ENCODE measurements at places on chromosomes 13 and 19.

- DNase-seq: no peak
Measured at GRCh38 chr13:40206241-40207000, 460.0 kb downstream of the FOXO1 start.

- DNase-seq: peak; percentile 95
Measured at GRCh38 chr19:21141787-21142464, at the start of gene ZNF431. TSS of gene ZNF431 (plus strand) at chr19:21142040. CDS start at chr19:21142184, 144 bp downstream.

DNA sequence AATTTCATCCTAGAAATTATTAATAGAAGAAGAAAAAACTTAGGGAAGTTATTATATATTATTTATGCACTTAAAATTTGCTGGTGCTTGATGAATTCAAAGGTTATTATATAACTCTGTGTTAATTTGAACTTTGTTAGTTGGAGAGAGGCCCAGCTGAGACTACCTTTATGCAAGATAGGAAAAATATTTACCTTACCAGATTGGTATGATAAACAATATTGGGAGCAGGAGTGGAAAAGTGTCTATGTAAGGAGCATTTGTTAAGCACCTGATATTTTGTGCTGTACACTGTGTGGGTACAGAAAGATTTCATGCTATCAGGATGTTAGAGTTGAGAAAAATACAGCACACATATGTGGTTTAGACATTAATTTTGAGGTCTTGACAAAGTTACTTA is 357.2 kb downstream of the OXGR1 start:
- DNase-seq: no peak

- no peak for DNase-seq
Measured at GRCh38 chr19:369256-369655, 24.7 kb upstream of the MIER2 start.

- DNase-seq: no peak
Measured at GRCh38 chr13:91025442-91025841, 322.0 kb upstream of the MIR17HG start.

- DNase-seq: no peak
Measured at GRCh38 chr19:40331052-40331451, 17.1 kb downstream of the C19orf47 start.

DNA sequence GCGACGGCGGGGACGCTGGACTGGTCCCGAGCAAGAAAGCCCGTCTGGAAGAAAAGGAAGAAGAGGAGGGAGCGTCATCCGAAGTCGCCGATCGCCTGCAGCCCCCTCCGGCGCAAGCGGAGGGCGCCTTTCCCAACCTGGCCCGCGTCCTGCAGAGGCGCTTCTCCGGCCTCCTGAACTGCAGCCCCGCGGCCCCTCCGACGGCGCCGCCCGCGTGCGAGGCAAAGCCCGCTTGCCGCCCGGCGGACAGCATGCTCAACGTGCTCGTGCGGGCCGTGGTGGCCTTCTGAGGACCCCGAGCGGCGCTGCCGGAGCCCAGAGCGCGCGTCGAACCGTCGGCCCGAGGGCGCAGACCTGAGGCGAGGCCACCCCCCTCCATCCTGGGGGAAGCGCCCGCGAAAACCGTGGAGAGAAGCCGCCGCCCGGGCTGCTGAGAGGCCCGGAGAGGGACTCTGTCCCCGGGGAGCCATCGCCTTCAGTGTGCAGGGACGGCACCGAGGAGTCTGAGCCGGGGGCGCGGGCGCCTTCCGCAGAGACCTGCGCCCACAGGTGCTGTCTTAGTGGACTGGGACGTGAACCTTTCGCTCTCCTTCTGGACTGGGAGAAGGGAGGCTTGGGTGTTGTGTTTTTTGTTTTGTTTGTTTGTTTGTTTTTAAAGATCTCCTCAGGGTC is 3.5 kb downstream of the IER2 start:
- DNase-seq: no peak

DNA sequence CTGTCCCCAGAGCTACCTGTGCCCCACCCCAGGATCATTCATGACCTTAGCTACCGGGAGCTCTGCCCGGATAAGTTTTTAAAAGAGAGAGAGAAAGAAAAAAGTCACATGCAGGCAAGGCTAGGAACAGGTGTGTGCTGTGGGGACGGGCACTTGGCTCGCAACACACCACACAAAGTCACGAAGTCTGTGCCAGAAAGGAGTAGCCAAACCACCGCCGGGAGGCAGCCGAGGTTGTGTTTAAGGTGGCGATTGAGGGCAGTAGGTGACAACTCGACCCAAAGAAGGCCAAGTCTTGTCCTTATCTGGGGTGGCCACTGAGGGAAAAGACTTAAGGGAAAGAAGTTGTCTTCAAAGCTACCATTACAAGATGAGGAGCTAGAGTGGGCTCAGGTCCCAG is 4.6 kb upstream of the TSHZ3 start:
- DNase-seq: no peak

GRCh38 chr13:49586717-49587116 is 1.4 kb upstream of the RCBTB1 start:
- no peak for DNase-seq

GRCh38 chr13:100349594-100349993 is 239.0 kb downstream of the GGACT start:
- no peak for DNase-seq

- DNase-seq: no peak
Measured at GRCh38 chr13:29541400-29541799, 54.1 kb downstream of the SLC7A1 start.

DNA sequence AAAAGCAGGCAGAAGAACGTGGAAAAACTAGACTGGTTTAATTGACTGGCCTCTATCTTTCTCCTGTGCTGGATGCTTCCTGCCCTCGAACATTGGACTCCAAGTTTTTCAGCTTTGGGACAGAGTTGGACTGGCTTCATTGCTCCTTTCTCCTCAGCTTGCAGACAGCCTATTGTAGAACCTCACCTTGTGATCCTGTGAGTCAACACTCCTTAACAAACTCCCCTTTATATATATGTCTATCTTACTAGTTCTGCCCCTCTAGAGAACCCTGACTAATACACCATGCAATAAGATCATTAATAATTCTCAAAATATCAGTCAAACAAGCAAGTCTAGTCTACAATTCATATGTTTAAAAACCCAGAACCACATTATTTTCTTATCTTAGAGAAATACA is 662.4 kb downstream of the TBC1D4 start:
- no peak for DNase-seq

DNA sequence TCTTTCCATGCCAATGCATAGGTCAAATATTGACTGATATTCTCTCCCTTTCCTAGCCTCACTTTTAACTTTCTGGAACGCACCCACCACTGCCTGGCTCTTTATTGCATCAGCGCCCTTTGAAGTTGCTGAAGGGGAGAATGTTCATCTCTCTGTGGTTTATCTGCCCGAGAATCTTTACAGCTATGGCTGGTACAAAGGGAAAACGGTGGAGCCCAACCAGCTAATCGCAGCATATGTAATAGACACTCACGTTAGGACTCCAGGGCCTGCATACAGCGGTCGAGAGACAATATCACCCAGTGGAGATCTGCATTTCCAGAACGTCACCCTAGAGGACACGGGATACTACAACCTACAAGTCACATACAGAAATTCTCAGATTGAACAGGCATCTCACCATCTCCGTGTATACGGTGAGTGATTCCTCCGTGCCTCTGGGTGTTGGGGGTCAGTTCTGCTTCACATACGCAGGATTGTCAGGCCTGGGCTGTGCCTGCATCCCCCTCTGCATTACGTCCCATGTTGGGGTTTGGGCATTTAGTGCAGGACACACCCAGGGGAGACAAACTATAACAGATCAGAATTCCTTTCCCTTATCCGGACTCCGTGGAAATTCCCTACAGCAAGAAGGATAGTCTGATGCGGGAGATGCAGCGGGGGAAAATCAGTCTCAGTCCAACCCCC is 1.3 kb downstream of the CEACAM21 start:
- DNase-seq: no peak

DNA sequence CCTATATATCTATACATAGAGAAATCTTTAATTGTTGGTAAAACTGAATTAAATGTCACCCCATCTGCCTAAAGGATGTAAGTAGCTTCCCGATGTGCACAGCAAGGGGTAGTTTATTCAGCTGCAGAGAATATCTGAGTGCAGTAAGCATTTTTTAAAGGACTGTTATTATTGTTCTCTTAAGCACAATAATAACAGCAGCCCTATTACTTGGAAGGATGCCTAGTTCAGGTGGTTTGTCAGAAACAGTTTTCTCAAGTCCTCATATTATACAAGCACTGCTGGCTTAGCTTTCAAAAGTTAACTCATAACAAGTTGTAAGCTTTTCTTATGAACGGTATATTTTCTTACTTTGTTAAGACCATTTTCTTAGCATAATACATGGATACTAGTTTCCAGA is 142.6 kb downstream of the CRYL1 start:
- DNase-seq: no peak

GRCh38 chr13:93981426-93981977 is 498.0 kb downstream of the DCT start:
- no peak for DNase-seq

DNA sequence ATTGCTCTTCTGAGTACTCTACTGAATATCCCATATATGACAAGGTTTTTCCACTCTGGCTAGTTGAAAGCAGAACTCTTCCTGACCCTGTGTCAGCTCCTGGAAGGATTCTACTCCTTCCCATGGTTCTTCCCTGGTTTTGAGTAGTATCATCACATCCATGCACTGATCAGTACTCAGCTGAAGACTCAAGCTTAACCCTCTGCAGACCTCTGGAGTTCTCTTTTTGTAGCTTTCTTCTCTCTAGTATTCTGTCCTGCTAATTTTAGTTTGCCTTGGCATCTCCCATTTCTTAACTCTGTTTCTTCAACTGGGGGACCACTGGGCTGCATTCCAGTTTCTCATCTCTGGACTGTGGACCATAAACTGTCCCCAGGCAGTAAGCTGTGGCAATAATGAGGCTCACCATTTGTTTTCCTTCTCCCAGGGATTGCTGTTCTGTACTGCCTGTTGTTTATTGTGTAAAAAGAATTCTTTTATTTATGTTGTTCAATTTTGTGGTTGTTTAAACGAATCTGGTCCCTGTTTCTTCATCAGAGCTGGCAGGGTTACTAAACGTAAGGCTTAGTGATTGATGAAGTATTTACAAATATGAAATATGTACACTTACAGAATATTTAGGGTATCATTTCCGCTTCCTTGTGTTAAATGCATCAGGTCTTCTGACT is 19.7 kb downstream of the LPAR6 start:
- no peak for DNase-seq

- no peak for DNase-seq
Measured at GRCh38 chr13:59691501-59692066, 472.1 kb downstream of the DIAPH3 start.

DNA sequence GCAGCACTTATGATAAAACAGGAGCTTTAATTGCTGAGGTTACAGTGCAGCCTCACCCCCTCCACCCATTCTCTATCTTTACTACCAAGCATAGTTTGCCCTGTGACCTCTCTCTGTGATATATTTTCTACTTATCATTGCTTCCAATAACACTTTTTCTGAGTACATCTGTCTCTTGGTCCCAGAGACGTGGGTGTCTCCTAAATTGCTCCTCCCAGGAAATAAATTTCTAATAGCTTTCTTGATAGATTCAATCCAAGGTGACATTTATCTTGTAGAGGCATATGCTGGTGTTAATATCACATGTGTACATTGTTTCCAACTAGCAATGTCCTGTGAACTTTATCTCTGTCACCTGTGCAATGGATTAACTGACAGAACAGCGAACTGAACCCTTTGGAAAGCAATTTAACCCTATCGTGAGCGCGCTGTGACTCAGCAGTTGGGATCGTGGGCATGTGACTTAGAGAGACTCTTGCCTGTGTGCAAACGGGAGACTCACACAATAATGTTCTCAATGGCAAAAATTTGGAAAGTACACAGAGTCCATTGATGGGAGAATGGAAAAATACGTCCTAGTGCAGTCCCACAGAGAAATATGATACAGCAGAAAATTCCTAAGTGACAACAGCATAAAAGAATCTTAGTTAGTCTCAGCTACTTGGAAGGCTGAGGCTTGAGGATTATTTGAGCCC is 7.0 kb upstream of the MAP2K2 start:
- DNase-seq: no peak

GRCh38 chr19:31497709-31498108 is 148.5 kb upstream of the TSHZ3 start:
- no peak for DNase-seq
